ENCODE measurements at places on chromosomes 1 and 21.

DNA sequence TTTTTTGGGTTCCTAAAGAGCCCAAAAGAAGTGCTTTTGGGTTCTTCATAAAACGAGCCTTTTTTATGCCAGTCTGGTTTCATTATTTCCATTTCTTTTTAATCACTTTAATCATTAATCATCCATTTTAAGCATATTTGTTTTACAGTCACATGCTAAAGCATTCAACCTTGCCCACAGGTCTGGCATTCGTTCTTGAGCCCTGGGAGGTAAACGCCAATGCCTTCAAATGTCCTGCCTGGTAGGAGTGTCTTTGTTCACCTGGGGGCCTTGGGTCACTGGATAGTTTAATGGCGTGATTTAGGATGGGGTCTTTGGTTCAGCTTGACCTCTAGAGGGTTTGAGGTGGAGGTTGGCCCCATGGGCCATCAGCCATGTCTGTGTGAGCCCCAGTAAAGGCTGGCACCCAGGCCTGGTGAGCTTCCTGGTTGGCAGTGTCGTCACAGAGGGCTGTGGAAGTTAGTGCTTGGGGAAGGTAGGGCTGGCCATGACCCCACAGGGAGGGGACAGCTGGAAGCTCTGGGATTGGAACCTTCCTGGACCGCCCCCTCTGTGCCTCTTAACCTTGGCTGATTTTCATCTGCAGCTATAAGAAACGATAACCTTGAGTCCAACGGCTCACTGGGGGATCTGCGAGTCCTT, 20.2 kb downstream of the C1orf174 start:
- no peak for DNase-seq

- no peak for DNase-seq
Measured at GRCh38 chr1:229065613-229066012, 205.3 kb upstream of the RAB4A start.

GRCh38 chr1:113042285-113043143, 30.5 kb upstream of the LRIG2 start:
- peak; percentile 89 for DNase-seq

GRCh38 chr1:31054349-31054748, 11.2 kb downstream of the PUM1 start:
- no peak for DNase-seq

DNA sequence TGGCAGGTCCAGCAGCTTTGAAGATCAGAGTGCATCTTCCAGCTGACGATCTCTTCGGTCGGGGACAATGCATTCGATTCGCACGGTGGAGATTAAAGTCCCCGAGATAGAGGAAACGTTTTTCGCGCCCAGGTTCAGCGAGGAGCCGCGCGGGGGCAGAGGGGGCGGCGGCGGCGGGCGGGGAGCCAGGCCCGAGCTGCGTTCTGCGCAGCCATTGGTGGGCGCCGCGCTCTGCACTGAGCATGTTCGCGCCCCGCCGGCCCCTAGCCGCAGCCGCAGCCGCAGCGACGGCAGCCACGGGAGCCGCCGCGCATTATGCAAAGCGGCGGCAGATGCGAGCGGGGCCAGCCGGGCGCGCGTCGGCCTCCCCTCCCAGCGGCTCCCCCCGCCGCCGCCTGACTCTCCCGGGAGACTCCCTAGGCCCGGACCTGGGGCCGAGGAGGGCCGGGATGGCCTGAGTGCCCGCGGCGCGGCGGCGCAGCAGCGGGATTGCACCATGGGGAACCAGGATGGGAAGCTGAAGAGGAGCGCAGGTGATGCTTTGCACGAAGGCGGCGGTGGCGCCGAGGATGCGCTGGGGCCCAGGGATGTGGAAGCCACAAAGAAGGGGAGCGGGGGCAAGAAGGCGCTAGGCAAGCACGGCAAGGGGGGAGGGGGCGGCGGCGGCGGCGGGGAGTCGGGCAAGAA, at the start of gene FMN2:
TSS of gene FMN2 (plus strand) at position 270 of the 687 bp plus-strand sequence. CDS start at position 497, 227 bp downstream.
- peak; percentile 30 for DNase-seq

DNA sequence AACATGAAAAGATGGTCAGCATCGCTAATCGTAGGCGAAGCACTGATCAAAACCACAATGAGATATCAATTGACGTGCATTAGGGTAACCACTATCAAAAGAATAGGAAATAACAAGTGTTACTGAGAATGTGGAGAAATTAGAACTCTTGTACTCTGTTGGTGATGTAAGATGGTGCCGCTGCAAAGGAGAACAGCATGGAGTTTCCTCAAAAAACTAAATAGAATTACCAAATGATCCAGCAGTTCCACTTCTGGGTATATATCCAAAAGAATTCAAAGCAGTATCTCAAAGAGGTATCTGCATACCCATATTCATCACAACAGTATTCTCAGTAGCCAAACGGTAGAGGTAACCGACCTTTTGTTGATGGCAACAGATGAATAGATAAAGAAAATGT, 8.3 kb upstream of the CD101 start:
- no peak for DNase-seq

DNA sequence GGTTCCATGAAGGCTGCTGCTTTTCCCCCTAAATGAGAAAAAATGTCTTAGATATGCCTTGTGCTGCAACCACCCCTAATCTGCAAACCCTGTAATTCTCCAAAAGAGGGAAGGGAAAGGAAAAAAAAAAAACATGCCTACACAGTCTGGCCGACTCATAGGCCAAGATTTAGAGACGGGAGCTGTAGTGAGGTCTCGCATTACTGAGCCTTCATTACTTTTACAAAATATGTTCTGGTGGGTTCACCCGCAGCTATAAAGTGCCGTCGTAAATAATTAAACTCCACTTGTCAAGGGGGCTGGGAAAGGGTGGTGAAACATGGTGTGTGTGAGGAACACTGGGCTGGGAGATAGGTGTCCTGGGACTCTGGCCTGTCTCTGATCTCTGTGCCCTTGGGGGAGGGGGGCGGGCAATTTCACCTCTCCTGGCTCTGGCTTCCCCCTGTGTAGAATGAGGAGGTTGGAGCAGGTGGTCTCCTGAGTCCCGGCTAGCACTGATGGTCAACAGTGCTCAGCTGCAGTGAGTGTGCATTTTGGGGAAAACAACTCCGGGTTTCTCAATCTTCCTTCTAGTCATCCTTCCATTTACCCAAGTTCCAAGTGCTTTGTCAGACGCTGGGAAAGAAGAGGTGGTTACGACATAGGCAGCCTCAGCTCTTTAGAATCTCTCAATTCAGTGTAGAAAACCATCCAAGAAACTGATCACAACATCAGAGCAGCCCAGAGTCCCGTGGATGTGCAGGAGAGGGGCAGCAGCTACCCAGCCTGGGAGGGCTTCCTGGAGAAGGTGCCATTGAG, 82.3 kb downstream of the ACTL8 start:
- DNase-seq = no peak

- DNase-seq = no peak
Measured at GRCh38 chr1:41612953-41613352, 128.5 kb upstream of the EDN2 start.

- DNase-seq = no peak
Measured at GRCh38 chr1:247451388-247452010, 6.4 kb downstream of the OR2B11 start.

GRCh38 chr1:246492611-246493245, 14.4 kb downstream of the SMYD3 start:
- peak; percentile 83 for DNase-seq

DNA sequence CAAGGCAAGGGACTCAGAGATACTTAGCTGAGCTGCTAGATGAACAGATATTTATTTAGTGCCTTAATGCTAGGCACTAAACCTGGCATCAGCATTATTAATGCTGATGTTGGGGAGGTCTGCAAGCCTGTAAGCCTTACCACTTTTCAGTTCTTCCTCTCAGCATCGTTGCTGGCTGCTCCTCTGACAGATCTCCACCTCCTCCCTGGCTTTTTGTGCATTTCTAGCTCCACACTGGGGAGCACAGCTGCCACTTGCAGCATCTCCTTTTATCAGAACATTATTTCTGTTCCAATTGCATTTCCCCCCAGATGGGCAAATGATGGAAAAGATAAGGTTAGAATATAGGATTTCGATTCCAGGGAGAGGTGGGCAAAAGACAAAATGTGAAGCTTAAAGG, 34.8 kb downstream of the CACNA1E start:
- no peak for DNase-seq

DNA sequence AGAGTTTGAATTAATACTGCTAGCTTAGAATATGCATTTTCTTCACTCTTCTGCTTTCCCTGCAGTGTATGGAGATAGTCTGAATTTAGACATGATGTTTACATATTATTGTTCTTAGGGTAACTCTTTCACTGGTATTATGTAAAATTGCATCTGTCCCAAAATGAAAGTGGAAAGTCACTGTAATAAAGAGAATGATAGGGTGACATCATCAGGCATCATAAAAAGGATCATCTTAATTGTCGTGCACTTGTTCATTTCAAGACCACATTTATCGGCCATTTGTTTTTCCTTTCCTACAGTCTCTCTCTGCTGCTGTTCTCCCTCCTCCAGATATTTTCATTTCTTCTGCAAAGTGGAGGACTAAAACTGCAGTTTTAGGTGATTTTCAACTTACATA, 61.9 kb upstream of the ZNF281 start:
- no peak for DNase-seq

DNA sequence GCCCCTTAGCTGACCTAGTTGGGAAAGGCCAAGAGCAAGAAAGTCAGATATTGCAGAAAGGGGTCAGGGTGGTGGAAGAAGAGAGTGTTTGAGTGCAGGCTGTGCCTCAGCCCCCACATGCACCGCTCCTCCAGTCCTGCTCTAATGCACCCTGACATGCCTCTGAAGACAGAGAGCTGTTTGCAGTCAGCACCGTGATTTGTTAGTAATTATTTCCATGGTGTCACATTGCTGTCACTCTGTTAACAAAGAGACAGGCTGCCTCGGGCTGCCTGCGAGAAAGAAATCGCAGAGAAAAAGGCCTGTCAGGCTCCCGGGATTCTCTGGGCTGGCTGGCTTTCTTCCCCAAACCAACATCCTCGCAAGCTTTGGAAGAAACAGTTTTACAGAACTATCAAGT, 58.3 kb downstream of the ERI3 start:
- DNase-seq = no peak

GRCh38 chr1:6822530-6823359, 37.5 kb downstream of the CAMTA1 start:
- no peak for DNase-seq

DNA sequence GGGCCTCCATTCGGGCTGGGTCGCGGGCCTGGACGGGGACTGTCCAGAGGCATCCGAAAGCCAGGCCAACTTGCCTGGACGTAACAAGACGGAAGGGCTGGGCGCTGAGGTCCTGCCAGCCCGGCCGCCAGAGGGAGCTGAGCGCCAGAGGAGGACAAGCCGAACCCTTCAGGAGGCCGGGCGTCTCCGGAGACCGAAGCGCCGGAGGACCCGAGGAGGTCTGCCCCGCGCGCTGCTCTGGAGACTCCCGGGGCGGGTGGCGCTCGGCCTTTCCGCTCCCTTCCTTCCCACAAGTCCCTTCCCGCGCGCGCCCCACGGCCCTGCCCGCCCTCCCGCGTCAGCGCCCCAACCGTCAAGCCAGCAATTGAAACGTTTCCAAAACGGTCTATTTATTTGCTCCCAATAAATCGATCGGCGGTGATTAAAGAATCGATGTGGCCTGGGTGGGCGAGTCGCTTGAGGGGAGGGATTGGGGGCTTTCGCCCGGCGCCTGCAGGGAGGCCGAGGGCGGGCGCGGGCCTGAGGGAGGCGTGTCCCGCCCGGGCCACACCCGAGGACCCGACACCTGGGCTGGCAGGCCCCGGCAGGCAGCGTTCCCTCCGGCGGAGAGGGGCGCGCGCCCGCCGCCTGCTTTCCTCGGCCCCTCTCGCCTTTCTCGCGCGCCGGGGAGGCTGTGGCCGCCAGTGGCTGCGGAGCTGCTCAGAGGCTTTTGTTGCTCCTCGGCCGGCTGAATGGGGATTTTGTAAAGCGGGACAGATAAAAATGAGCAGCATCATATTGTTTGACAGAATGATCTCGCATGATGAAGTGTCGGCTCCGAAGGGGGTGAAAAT, 5.2 kb upstream of the FOXD3 start:
- DNase-seq = peak; percentile 71

DNA sequence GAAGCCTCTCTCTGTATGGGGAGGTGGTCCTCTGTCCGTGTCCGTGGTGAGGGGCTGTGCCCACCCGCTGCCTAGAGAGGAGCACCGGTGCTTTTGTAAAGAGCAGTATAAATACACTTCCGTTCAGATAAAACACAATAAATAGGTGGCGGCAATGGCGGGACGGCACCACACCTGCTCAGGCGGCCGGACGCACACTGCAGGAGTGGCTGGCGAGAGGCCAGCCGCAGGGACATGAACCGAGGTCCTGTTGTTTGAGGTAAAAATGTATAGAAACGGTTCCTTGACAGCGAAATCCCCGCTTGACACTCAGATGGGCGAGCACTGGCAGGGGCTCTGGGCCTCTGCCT, 40.8 kb downstream of the KRTAP10-1 start:
- DNase-seq = no peak

GRCh38 chr1:63590166-63590560, 3.0 kb upstream of the PGM1 start:
- peak; percentile 59 for DNase-seq

DNA sequence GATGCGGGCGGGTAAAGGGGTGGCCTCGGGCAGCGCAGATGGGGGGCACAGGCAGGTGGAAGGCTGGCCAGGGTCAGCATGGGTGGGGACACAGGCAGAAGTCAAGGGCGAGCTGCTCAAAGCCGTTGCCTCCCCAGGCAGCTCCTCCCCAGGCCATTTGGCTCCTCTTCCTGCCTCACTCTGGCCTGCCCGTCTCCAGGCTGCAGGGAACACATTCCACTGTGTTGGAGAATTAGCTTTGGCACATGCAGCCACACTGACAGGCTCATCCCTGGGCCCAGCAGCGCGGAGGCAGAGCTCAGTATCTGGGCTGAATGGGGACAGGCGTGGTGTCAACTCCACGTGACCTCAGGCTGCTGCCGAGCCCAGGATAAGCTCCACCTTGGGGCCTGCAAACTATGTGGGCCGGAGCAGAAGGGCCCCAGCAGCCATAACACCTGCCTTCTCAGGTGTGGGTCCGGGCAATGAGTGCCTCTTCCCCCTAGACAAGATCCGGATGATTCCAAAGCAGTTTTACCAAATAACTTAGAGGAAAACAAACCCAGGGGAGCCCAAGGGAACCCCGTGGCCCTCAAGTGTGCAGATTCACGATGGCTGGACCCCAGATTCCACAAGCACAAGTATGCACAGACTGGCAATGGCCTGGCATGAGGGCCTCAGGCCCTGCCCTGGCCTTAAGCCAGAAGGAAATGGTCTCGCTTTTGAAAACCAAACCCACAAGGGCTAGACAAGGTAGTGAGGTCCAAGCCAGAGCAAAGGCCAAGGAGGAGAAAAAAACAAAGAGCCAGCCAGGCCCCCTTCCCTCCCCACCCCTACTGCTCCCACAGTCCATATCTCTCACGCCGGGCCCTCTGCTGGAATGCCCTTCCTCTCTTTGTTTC, 40.2 kb downstream of the HSPG2 start:
- DNase-seq = peak; percentile 95
